ENCODE measurements at places on chromosomes 11 and 22.
A peak's percentile ranks its signal among the peaks of the same experiment; 100 is the strongest.

GRCh38 chr11:17599460-17599925, 52.4 kb downstream of the OTOG start:
- no peak for DNase-seq

DNA sequence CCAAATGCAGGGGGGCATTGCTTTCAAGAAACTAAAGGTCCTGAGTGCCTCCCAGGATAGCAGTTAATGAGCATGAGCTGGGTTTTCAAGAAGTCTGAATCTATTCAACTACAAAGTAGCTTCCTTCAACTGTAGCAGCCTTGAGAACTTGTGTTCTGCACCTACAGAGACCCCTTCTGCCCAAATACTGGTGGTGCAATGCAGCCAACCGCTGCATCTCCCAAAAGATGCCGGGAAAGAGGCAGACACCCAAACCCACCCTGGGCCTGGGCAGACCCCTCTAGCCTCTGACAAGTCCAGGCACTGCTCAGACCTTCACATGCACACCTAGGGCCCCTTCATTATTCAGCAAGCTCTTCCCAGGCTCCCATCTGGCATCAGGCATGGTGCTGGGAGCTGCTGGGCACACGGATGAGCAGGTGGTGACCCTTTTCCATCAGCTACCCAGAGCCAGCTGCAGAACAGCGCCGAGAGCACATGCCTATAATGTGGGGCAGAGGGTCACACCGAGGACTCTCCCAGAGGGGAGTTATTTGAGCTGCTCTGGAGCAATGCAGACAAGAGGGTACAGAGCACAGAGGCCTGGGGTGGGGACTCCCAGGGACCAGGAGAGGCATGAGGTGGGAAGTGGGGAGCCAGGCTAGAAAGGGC, 44.9 kb upstream of the ETS1 start:
- peak; percentile 11 for DNase-seq

- DNase-seq: no peak
Measured at GRCh38 chr11:2293984-2294925, 7.5 kb downstream of the C11orf21 start.

DNA sequence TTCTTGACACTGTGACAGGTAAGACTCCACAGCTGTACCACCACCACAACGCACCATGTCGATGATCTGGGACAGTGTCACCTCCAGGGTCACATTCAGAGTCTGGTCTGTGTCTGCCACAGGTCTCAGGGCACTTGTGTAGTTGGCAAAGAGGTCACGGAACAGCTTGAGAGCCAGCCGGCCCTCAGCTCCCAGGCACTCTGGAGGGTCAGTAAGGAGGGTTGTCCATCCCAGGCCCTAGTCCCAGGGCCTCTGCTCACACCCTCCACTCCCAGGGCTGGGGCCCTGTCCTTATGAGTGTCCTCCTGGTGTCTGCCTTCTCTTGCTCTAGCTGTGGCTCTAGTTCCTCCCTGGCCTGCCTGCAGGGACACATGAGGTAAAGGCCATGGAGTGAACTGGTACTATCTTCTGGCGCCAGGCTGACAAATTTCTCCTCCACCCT, 1.4 kb downstream of the CHRNA10 start:
- no peak for DNase-seq

DNA sequence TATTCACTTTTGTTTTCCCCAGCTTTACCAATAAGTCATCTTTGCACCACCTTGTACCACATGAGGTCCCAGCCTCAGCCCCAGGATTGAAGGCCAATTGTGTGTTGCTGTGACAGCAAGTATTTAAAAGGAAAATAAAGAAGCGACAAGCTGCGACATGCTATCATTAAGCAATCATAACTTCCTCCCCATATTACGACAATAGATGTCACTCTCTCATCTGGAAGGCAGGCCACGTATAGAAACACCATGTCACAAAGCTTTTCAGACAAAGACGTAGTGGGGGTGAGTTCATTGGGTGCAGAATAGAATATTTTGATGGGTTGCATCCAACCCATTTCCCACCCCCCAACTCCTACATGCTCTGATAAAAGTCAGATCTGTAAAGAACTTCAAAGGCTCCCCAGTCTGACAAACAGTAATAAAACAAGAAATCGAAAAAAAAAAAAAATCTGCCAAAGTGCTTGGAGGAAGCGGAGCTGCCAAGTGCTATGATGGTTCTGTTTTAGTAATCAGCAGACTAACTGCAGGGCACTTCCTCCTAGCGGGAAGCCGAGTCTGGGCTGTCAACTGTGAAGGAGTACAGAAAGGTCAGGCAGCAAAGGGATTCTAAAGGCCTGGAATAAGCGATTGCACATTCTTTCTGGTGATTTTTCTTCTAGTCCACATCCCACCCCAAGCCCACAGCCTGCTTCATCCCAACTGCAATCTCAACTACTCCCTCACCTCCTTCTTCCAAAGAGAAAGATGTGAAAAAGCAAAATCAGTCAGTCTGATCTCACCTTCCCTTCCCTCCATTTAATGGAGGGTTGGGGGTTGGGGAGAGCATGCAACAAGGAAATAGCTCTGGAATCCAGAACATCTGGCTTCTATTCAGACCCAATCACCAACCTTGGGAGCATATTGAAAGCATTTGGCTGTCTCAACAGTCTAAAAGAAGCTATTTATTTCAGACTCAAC, 131.4 kb upstream of the UBASH3B start:
- DNase-seq: no peak

- DNase-seq: no peak
Measured at GRCh38 chr11:91913407-91913806, 311.2 kb upstream of the FAT3 start.

- peak; percentile 0 for DNase-seq
Measured at GRCh38 chr11:30406978-30407762, 84.3 kb downstream of the ARL14EP start.

GRCh38 chr11:86695373-86695772, 23.0 kb upstream of the ME3 start:
- DNase-seq: no peak

DNA sequence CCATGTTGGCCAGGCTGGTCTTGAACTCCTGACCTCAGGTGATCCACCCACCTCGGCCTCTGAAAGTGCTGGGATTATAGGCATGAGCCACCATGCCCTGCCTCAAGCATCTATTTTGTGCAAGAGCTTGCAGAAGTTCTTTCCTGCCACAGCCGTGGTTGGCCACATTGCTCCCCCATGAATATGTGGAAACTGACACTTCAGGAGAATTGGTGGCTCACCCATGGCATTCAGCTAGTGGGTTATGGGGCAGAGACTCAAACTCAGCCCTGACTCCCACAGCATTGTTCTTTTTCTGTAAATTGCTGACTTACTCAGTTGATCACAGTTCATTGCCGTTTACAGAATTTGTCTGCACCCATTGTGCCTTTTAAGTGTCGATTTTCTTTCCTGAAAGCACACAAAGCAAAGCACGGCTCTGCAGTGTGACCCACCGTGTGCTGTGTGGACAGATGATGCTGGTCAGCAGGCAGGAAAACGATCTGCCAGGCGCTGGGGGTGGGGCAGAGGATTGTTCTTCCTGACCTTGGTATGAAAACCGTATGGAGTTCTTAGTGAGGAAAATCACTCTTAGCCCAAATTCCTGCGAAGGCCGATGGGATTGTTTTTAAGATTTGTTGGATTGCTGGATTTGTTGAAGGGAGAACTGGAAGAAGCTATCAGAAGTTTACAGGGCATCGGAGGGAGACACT, 115.6 kb downstream of the PTPRJ start:
- no peak for DNase-seq

DNA sequence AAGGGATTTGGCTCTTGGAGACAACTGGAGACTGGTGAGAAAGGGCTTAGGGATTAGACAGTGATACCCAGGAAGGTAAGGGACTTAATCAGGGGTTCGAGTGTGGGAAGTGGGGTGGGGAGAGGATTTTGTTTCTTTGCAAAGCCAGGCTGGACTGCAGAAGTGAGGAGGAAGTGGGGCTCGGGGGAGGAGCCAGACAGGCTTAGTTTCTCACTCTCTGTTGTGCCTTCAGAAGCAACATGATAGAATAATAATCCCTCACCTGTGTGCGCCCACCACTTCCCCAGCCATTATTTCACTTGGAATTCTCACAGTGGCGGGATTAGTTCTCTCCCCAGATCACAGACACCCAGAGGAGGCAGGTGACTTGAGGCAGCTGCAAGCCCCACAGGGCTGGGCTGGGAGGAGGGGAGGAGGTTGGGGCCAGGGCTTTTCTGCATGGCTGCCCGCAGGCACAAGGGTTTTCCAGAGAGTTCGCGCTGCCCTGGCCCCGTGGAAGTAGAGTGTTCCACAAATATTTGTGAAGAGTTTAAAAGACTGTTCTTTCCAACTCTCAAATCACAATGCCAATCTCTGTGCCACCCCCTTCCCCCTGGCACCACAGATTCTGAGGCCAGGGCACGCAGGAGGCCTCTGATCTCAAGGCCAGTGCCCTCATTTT, 4.0 kb upstream of the SEC14L2 start:
- DNase-seq: no peak

GRCh38 chr11:126707498-126707897, 293.1 kb downstream of the KIRREL3 start:
- DNase-seq: no peak

DNA sequence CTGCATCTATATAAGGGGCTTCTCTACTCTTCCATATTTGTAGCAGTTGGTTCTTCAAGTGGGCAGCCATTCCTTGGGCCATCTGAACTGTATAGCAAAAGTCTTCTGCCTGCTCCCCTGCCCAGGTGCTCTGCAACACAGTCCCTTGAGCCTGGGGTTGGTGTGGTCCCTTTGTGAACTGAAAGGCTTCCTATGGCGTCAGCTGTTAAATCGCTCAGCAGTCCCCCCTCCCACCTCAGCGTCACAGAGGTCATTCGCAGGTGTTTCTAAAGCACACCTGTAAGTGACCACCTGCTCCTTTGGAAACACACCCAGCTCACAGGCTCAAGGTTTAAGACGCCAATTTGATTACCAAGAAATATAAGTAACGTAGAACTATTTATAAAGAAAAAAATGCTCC, 37.0 kb downstream of the CYB5R2 start:
- no peak for DNase-seq

DNA sequence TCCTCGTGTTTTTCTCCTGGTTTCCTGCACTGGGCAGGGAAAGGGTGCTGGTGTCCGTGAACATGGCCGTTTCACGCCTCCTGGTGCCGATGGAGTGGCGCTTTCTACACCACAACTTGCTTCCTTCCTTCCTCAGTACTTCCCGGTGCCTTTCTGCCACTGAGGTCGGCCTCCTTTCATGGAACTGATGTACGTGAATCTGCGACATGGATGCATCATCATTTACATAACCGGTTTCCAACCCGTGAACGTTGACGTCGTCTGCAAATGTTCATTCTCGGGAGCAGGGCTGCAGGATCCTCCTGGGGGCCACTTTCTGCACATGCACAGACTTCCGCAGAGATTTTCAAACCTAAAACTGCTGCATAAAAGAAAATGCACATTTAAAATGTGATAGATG, 474.4 kb downstream of the BRD1 start:
- DNase-seq: no peak

DNA sequence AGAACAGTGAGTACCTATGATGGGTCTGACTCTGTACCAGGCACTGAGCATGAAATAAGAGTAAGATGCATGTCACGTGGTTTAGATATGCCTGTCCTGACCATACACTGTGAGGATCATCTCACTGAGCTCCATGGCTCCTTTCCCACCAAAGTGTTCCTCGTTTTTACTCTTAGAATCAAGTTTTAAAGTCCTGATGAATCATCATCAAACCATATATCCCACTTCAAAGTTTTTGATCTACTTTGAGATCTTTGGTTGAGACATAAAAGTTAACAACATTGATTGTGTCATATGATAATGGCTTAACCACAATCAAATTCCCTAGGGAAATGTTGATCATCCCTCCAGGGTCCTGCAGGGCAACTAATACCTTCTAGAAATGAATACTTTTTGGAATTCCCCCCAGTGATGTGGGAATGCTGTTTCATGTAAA, 12.8 kb downstream of the ETS1 start:
- DNase-seq: no peak

DNA sequence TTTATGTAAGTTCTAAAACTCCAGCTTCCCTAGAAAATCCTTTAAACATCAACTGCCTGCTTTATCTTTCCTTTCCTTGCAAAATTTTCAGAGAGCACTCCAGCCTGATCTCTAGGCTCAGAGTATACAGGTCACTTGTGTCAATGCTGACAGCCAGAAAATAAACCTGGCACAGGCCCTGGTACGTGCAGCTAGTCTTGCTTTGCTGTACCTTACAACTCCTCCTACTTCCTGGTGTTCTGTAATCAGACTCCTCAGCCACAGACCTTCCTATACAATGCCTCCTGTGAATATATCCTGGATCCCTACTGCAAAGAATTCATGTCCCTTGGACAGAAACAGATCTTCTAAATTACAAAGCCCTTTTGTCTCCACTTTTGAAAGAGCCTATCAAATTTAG, 24.2 kb upstream of the TMEM123 start:
- DNase-seq: peak; percentile 39

- no peak for DNase-seq
Measured at GRCh38 chr11:131389582-131389981, 19.2 kb downstream of the NTM start.

GRCh38 chr11:71341173-71341572, 88.8 kb upstream of the SHANK2 start:
- DNase-seq: no peak

DNA sequence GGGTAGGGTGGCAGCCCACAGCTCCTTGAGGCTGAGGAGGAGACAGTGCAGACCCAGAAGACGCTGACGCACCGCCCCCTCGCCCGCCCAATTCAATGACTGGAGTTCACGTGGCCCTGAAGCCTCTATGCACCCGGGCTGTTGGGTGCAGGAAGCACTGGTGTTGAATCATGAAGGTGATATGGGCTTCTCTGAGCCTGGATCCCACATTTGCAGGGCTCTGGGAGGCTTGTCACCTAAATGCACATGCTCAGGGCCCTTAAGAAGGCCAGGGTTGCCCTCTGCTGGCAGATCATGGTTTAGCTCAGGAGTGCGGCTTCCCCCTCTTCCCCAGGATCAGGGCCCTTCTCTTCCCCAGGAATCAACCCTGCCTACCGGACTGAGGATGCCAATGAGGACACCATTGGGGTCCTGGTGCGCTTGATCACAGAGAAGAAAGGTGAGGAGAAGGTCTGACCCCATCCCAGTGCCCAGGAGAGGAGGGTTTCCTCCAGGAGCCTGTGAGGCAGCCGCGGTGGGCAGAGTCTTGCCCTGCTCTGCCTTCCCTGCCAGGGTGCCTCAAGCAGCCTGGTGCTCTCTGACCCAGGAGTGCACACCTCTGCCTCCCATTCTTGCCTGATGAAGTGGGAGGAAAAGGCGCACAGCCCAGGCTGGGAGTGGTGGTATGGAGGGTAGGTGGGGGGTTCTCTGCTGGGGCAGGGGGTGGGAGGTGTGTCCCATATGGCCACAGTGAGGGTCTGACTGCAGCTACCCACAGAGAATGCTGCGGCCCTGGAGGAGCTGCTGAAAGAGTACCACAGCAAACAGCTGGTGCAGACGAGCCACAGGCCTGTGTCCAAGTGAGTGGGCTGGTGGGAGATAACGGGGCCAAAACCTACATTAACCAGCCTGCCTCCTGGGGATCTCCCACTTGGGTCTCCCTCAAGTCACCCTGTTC, 17.5 kb downstream of the RELT start:
- DNase-seq: peak; percentile 48

DNA sequence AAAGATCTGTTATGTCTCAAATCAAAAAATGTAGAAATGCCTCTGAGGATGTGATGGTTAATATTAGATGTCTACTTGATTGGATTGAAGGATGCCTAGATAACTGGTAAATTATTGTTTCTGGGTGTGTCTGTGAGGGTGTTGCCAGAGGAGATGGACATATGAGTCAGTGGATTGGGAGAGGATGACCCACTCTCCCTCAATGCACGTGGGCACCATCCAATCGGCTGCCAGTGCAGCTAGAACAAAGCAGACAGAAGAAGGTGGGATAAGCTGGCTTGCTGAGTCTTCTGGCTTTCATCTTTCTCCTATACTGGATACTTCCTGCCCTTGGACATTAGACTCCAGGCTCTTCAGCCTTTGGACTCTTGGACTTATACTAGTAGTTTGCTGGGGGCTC, 430.3 kb downstream of the SOX6 start:
- DNase-seq: no peak

- no peak for DNase-seq
Measured at GRCh38 chr22:32319861-32320406, 37.7 kb upstream of the RFPL3 start.

All from NCI-H345 (cell line).